ENCODE measurements at places on chromosomes 7 and 10.

DNA sequence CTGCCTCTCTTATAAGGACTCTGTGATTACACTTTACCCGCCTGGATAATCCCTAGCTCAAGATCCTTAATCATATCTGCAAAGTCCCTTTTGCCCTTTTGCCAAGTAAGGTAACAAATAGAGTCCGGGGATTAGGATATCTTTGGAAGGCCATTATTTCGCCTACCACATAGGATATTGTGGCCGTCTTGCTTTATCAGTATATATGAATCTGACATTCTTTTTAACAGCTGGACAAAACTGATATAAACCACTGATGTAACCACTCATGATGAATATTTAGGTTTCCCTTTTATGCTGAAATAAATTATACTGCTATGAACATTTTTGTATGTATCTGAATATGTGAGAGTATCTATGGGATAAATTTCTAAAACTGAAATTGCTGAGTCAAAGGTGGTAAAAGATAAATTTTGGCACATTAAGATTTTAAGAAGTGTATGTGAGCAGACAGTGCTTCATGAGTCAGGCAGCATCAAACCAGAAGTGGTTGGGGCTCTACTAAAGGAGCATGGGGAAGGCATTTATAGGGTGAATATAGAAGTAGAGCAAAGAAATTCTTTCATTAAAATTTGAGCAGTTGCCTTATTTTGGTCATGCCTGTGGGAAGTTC lies 44.7 kb downstream of the AVL9 start:
- no peak for DNase-seq

DNA sequence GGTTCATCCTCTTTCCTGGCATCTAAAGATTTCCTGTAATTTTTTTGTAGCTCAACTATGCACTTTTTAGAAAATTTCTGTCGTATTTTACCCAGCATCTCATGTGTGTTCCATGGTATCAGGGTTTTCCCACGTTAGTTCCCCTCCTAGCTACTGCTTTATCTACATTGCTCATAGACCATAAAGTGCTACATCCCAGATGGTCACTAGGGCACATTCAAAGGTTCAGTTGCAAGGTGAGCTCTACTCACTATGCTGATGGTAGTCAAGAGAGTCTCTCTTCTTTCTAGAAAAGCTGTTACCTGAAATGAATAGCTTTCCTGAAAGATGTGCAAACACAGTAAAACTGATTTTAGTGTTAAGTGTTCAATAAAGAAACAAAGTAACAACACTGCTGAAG lies 33.5 kb downstream of the RELN start:
- no peak for DNase-seq

GRCh38 chr7:44772440-44772839 lies 23.8 kb downstream of the ZMIZ2 start:
- DNase-seq: no peak

DNA sequence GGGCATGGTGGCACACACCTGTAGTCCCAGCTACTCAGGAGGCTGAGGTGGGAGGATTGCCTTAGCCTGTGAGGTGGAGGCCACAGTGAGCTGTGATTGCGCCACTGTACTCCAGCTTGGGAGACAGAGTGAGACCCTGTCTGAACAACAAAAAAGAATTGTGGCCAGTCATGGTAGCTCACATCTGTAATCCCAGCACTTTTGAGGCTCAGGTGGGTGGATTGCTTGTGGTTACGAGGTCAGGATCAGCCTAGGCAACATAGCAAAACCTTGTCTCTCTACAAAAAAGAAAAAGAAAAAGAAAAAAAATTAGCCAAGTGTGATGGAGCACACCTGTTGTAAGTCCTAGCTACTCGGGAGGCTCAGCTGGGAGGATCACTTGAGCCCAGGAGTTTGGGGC lies 22.8 kb downstream of the MARCHF5 start:
- no peak for DNase-seq

- DNase-seq: no peak
Observed at GRCh38 chr10:77131214-77131613, 506.4 kb downstream of the KCNMA1 start.

- no peak for DNase-seq
Observed at GRCh38 chr10:119198438-119198837, 8.9 kb upstream of the GRK5 start.

- no peak for DNase-seq
Observed at GRCh38 chr10:49112851-49113250, 2.5 kb downstream of the VSTM4 start.

GRCh38 chr7:16409777-16410176 lies 11.6 kb downstream of the CRPPA start:
- DNase-seq: no peak

GRCh38 chr7:144957998-144958397 lies 122.1 kb upstream of the TPK1 start:
- no peak for DNase-seq

- no peak for DNase-seq
Observed at GRCh38 chr10:76051007-76051936, 619.8 kb downstream of the LRMDA start.

GRCh38 chr7:22563621-22564241 lies 63.7 kb upstream of the STEAP1B start:
- no peak for DNase-seq
